ENCODE measurements at places on chromosomes 1 and 21.
A peak's percentile ranks its signal among the peaks of the same experiment; 100 is the strongest.

GRCh38 chr1:248828845-248829244, 3.1 kb upstream of the SH3BP5L start:
- DNase-seq, result no peak

- no peak for DNase-seq
These were observed 3.2 kb downstream of the PLA2G2E start for GRCh38 chr1:19920132-19920710.

GRCh38 chr1:14610761-14611160, 12.3 kb downstream of the KAZN start:
- no peak for DNase-seq

DNA sequence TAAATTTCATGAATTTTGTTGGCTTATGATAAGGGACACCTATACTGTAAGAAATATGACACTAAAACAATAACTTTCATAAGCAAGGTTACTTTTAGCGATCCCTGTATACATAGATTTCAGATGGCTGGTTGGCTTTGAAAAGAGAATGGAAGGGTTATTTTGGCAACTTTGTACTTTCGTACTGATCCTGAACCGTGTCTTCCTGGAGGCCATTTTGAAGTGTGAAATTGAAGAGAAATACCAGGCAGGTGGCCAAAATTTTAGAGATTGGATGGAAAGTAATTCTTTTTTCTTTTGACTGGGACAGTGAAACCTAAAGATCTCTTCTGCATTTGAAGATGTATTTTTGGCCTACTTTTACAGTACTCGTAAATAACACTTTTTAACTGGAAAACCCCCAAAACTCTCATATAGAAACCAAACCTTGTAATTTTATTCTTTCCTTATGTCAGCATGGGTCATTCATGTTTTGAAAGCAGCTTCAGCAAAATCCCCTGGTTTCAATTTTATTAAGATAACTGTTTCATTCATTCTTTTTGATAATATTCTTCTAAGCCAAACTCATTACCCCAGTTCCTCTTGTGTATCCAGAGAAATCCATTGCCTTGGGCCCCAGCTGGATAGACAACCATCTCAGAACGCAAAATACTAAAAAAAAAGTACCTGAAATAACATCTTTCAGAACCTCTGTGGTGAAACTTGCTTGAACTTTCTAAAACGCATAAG, 38.4 kb upstream of the ZNF281 start:
- DNase-seq, result no peak

DNA sequence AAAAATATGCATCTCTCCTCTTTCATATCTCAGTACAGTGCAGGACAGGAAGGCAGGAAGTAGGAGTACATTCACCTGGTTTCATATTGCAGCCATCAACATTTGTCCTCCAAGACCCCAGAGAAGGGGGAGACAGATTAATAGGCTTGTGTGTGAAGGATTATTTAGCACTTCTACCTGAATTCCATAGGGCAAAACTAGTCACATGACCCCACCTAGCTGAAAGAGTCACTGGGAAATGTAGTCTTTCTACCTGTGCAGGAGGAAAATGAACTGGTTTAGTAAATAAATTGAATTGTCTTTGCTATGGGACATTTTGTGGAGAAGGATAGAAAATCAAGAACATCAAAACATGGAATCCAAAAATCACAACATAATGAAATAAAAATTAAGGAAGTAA, 13.9 kb upstream of the TRIM33 start:
- no peak for DNase-seq

DNA sequence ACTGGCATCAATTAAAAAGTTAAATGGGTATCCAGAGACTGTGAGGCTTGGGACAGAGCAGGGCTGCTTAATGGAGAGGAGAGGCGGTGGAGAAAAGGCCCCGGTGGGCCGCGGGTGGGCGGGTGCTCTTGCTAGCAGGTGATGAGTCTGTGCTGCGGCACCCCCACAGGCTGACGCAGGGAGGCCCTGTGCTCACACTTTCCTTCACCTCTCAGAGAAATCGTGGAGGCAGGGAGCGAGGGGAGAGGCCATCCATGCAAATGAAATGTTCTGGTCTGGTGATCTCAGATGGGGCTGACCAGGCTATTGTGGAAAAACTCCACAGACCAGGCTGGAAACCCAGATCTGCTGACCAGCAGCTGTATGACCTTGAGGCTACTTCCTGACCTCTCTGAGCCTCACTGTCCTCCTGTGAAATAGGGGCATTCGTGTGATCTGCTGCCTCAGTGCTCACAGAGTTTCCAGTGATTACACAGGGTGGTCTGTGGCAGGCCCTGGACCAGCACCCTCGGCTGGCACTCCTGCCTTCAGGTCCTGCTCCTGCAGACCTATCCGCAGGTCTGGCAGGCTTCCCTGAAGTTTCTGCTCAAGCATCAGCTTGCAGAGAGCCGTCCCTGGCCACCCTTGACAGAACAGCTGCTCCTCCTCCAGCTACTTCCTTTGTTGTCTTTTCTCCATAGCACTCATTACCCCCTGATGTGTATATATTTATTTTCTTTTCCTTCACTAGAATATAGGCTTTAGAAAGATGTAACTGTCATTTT, 89.2 kb downstream of the BEND5 start:
- DNase-seq, result no peak

DNA sequence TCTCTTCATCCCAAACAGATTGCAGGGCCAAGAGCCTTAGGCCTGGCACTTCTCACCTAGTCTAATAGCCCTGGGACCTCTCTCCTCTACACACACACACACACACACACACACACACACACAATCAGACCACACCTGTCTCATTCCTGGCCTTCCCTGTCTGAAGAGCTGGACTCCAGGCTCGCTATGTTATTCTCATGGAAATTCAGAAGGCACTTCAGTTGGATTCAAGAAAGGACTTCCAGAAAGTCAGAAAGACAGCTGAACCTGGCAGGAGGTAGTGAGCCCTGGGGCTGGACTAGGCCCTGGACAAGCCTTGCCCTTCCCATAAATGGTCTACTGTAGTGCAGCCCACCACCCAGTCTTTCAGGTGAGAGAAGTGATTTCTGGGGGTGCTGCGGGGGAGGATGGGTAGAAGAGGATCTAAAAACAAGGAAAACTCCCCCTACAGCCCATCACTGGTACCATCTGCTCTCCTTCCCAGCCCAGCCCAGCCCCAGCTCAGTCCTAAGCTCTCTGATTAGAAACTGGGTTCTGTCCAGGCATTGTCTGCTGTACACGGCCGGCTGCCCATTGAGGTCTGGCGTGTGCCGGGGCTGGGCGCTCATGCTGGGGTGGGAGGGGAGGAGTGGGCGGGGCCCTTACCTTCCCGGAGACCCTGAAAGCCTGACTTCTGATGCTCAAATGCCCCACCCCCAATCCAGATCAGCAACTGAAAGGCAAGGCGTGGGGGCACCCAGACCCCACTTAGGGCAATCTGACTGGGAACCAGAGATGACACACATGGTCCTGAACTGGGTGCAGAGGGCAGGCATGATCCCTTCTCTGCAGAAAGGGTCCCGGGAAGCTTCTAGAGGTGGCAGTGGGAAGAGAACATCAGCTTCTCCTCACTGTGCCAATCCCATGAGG, 2.5 kb downstream of the KIF21B start:
- peak; percentile 85 for DNase-seq

GRCh38 chr1:186770421-186770820, 58.3 kb upstream of the PLA2G4A start:
- DNase-seq, result no peak

GRCh38 chr1:54973205-54973921, 7.1 kb upstream of the TMEM61 start:
- DNase-seq, result peak; percentile 70

- no peak for DNase-seq
These were observed 64.0 kb upstream of the KCNK2 start for GRCh38 chr1:215018555-215018954.

DNA sequence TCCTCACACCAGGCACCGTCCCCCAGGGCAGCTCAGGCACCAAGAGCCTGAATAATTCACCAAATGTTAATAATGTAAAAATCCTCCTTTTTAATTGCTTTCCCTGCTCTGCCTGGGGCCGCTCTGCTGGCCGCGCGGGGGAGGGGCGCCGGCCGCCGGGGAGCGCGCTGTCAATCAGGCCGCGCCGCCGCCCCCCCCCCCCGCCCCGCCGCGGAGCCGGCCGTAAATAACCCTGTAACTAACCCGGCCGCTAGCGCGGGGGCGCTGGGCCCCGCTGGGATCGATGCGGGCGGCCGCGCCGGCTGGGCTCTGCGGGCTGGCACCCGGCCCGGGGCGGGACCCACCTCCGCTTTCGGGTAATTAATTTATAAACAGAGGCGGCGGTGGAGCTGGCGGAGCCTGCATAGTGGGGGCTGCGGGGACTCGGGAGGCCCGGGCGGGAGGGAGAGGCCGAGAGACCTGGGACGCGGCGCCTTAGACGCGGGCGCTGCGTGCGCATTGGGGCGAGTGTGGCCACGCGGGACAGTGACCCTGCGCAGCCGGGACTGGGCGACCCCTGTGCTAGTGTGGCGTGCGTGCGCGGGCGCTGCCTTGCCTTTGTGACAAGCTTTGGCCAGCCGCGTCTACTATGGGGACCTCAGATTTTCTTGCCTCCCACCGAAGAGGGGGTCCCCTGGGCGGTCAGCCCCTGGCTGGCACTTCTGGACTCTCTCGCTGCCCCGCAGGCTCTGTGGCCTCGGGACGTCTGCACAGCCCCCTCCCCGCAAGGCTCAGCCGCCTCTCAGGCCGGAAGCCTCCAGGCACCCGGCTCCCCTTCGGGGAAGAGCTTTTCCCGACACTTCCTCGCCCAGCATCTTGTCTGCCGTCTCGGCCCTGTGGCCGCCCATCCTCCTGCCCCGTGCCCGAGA, 16.6 kb downstream of the SAMD11 start:
- peak; percentile 78 for DNase-seq

DNA sequence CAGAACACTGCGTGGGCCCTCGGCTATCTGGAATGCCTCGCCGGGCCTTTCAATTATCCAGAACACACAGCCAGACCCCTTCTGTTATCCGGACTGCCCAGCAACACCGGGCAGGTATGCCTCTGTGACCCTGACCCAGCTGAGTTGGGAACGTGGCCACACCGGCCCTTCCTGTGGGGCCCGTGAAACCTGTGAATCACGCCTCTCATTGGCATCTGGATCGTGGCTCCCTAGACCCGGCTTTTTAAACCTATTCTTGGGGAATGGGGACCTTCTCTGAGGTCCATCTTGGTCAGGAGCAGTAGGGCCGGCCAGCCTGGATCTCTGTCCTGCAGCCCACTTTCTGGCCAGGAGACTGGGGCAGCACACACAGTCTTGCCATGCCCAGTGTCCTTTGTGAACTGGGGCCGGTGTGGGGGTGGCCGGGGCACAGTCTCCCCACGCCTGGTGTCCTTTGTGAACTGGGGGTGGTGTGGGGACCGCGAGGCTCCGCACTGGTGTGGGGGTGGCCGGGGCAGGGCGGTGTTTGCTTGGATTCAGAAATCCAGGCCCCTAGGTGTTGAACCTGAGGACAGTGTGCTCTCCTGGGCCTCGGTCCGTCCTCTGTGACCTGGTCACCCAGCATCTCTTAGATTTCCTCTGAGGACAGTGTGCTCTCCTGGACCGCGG, 11.1 kb downstream of the COL18A1 start:
- DNase-seq, result no peak

DNA sequence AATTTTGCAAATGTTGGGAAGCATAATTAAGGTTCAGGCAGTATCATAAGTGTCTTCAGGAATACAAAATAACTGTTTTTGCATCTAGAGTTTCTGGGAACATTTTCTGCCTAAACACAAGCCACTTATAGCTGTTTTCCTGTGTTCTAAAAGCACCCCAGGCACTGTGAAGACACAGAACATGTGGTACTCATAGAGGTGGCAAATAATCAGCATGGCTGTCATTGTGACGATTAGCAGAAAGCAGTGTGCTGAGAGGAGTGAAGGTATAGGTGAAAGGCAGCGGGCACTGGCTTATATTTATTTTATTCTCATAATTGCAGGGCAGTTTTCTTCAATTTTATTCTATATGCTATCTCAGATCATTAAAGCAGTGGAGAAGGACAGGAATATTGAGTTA, 119.6 kb downstream of the LRRC53 start:
- no peak for DNase-seq

DNA sequence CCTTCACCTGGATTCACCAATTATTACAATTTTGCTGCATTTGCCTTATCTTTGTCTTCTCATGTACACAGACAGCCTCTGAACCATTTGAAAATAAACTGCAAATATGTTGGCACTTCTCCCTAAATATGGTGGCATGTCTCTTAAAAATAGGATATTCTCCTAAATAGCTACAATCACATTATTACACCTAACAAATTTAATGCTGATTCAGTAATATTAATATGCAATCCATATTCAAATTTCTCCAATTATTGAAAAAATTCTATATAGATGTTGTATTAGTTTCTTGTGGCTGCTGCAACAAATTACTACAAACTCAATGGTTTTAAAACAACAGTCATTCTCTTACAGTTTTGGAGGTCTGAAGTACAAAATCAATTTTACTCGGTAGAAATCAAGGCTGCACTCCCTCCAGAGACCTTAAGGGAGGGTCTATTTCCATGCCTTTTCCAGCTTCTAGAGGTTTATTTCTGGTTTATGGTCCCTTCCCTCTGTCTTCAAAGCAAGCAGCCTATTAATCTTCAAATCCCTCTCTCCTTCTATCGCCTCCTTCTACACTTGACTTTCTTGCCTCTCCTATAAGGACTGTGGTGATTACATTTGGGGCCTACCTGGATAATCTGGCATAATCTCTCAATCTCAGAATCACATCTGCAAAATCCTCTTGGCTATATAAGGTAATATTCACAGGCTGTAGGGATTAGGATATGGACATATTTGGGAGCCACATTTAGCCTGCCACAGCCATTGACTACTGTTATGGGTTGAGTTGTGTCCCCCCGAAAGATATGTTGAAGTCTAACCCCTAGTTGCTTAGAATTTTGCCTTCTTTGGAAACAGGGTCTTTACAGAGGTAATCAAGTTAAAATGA, 52.5 kb upstream of the BOLA1 start:
- DNase-seq, result no peak

GRCh38 chr1:176552217-176552991, 89.4 kb downstream of the PAPPA2 start:
- DNase-seq, result no peak

DNA sequence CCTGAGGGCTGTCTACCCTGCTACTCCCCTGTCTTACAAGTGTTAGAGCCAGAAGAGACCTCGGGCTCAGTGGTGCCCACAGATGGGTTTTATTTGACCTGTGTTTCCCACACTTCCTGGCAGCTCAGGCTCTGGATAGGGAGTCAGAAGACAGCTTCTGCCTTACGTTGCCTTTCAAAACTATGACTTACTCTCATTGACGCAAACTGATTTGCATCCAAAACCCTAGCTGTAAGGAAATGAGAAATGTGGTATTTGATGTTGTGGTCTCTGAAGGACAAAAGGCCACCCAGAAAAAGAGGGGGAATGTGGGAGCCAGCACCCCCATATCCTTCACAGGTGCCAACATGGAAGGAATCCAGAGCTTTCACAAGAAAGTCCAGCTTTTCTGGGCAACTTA, 180.2 kb downstream of the ATG4C start:
- DNase-seq, result no peak
